ENCODE measurements at places on chromosomes 4 and X.

DNA sequence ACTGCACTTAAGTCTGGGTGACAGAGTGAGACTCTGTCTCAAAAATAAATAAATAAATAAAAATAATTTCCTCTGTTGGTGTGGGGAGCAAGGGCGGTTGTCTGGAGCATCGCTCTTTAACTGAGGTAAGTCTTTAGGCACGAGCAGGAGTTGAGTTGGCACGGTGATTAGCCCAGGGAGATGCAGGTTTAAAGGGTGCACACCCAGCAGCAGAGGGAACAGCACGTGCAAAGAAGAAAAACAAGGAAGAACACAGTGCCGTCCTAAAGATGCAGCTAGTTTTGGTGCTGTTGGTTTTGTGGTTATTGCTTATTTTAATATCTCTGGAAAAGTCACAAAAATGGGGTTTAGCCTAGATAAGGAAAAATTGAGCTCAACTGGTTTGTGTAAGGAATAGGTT, 87.8 kb downstream of the DHX15 start:
- no peak for DNase-seq

DNA sequence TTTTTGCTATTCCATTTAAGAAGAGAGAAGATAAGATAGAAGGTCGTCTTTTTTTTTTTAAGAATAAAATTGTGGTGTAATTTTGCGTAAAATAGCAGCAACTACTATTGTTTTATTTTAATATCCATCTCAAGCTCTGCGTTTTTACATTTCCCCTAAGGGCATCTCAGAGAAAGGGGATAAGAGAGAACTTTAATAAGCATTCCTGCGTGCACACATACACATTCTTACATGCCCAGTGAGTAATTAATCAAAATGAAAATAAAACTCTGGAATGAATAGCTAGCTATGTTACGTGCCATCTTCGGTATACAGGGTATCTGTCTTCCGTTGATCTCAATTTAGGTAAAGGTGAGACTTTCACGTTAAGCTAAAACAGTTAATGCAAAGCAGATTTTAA, 200.3 kb upstream of the TENM3 start:
- DNase-seq, result no peak

GRCh38 chrX:147803948-147804347, 107.8 kb upstream of the FMR1 start:
- DNase-seq, result no peak

- DNase-seq, result no peak
Observed at GRCh38 chr4:170805352-170805751, 715.6 kb upstream of the AADAT start.

DNA sequence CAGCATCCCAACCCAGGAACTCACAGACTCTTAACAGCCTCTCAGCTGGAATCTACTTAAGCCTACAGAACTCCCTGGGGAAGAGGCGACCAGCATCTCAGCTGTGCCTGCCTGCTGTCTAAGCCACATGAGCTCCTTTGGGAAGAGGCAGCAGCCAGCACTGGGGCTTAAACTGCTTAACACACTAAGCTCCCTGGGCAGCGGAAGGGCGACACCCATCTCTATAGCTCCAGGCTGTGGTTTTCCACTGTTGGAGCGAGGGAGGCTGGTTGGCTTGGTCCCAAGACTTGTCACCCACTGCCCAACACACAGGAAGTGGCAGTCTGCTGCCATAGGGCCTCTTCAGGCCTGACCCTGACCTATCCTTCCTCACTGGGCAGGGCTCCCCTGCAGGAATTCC, 1544.1 kb upstream of the ADGRL3 start:
- peak; percentile 91 for DNase-seq

DNA sequence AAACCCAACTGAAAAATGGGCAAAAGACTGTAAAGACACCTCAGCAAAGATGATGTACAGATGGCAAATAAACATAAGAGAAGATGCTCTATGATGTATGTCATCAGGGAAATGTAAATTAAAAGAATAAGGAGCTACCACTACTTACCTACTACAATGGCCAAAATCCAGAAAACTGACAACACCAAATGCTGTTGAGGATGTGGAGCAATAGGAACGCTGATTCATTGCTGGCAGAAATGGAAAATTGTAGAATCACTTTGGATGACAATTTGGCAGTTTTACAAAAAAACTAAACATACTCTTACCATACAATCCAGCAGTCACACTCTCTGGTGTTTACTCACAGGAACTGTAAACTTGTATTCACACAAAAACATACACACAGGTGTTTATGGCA, 222.3 kb upstream of the LDB2 start:
- DNase-seq, result no peak

- DNase-seq, result no peak
Observed at GRCh38 chr4:22217480-22217879, 268.9 kb upstream of the KCNIP4 start.

GRCh38 chrX:23251043-23251442, 83.6 kb upstream of the PTCHD1 start:
- no peak for DNase-seq

Measured in NCI-H524 treated with DMSO at 0.1 percent for 48 hours (cell line).